ENCODE measurements at places on chromosomes 6 and 20. TPM values are rescaled to one million over a fixed set of nuclear protein-coding genes. Genes with fewer than 3 reads are reported as not detected.

DNA sequence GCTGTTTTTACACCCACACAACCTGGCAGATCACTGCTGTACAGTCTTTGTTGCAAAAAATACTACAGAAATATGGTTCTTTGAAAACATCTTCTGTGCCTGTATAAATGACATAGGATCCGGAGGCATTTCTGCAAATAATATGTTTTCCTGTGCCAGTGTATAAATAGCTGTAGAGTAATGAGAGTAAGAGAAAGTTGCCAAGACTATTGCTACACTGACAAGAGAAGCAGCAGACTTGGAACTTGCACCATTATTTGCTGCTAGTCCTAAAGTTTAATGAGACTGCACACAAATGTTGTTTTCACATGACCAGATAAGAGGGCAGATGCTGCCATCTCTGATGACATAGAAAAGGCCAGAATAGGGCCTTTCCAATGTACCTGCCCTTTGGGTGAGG lies 50.0 kb upstream of the DTNBP1 start:
- DNase-seq, result no peak

GRCh38 chr6:37168811-37169495 lies 999 bp upstream of the PIM1 start:
- DNase-seq, result no peak

DNA sequence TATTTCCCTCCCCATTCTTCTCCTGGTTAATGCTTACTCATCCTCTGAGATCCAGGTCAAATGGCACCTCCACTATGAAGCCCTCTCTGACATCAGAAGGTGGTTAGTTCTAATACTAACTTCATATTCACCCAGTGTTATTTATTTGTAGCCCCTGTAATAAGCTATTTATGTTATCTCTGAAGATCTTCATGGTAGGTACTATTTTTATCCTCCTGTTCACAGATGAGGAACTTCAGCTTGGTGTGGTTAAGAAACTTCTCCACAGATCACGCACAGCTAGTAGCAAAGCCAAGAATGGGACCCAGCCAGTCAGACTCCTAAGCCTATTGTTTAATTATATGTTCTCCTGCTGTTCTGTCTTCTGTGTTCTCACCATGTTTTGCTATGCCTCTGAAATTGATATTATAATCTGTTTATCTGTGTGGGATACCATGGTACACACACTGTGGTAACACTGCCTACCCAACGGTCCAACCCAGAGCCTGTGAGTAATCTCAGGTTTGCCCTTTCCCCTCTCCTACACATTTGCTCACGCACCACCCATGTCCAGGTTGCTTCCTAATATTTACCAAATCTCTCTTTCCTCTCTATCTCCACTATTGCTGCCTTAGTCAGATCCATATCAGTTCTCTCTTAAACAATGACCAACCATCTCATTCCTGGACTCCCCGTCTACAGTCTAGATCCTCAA lies 98.4 kb downstream of the IPCEF1 start:
- DNase-seq, result no peak

- DNase-seq, result no peak
Observed at GRCh38 chr20:62489186-62489931, 13.6 kb upstream of the GATA5 start.

GRCh38 chr20:52438326-52438963 lies 246.9 kb upstream of the ZFP64 start:
- DNase-seq, result no peak

DNA sequence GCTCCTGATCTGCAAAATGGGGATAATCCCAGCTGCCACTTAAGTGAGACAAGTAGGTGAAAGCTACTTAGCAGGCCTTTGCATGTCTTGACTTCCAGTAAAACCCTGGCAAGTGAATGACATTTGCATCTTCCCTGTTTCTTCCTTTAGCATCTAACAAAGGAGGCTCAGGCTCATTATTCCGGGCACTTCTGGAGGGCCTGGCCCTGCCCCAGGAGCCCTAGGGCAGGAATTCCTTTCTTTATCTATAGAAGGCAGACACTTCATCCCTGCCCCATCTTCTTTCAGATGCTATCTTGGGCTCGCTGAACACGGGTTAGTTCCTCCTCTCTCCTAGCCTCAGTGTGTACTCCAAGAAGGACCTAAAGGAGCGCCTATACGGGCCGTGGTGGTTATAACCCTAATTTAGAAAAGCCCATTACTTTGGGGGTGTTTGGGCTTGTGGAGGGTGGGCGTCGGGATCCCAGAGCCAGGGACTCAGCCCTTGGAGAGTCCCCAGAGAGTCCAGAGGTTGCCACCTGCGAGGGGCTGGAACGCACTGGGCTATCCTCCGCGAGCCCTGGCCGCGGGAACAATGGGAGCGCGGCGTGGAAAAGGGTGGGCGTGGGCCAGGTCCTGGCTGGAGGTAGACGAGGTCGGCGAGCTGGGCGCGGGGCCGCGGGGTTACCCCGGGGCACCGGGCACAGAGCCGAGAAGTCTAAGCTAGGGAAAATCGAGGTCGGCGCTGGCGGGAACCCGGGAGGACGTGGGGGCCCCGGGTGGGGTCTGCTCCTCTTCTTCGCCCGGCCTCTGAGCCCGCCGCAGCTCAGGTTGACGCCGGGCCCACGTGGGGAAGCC lies 62.8 kb upstream of the EPB41L1 start:
- peak; percentile 36 for DNase-seq

DNA sequence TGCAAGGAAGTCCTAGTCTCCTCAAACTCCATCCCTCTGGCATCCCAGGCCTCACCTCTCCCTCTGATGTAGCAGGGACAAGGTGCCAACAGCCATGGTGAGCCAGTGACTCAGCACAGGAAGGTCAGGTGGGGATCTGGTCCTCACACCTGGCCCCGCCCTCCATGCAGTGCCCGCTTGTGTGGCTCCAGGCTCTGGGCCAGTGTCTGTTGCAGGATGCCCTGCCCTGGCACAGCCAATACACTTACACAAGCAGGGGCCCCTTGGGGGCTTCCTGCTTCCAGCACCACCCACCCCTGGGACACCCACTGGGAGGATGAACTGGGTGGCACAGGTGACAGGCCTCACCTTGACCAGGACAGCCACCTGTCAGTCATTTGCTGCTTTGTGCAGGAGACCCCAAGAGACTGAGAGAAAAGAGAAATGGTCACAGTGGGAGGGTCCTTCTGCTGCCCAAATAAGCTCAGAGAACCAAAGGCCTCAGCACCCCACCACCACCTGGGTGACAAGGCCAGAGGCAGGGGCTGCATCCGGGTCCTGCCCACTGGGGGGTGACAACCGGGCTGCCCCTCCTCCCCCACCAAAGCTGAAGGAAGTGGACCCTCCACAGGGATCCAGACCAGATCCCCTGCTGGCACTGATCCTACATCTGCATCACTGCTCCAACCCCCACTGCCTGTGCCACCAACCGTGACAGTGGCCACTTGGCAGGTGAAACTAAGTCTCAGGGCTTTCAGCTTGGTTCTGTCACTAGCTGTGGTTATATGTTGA lies 658.8 kb upstream of the DEFB115 start:
- no peak for DNase-seq

DNA sequence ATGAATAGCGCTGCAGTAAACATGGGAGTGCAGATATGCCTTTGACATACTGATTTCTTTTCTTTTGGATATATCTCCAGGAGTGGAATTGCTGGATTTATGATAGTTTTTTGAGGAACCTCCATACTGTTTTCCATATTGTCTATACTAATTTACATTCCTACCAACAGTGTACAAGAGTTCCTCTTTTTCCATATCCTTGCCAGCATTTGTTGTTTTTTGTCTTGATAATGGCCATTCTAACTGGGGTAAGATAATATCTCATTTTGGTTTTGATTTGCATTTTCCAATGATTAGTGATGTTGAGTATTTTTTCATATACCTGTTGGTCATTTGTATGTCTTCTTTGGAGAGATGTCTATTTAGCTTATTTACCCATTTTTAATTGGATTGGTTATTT lies 3.3 kb downstream of the SYCP2L start:
- no peak for DNase-seq

- no peak for DNase-seq
Observed at GRCh38 chr6:134663356-134663755, 286.5 kb downstream of the ALDH8A1 start.

The ADGRB3 gene
- 0.89 TPM for total RNA-seq

The TP53INP2 gene
- total RNA-seq, result 146 TPM

The MYCT1 gene
- 15.3 TPM for total RNA-seq

Measured in left ventricle myocardium superior (tissue), 1 donor.